ENCODE measurements at places on chromosomes 2 and 18.
A peak's percentile ranks its signal among the peaks of the same experiment; 100 is the strongest.

DNA sequence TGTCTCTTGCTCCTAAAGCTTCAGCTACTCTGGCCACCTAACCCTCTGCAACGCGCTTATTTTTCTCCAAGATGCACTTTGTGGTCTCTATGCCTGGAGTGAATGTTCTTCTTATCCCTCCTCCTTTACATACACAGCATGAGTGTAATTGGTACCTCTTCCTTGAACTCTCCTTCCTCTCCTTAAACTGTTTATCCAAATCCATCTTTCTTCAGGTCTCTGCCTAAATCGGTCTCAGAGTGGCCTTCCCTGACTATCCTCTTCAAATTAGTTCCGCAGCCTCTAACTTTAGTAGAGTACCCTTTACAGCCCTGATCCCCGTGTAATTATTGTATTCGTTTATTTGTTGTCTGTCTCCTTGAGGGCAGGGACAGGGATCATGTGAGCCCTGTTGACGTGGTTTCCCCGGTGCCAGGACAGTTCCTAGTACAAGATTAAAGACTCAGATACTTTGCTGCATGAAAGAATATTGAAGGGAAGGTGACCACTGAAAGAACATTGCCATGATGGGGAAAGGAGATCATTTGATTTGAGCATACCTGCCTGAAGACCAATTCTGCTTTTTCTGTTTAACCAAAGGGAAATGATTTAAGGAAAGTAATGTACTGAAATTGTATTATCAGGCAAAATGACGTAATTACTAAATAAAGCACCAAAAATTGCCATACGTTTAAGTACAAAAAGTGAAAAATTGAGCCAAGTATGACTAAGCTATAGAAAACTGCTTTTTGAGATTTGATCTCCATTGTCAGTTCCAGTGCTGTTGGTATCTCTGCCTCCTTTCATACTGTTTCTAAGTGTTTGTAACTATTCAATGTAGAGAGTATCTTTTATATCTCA, 1.2 kb downstream of the CNOT9 start:
- DNase-seq = no peak

- no peak for DNase-seq
Measured at GRCh38 chr18:46084431-46084830, 12.4 kb upstream of the PSTPIP2 start.

- DNase-seq = peak; percentile 43
Measured at GRCh38 chr2:219308142-219309101, 779 bp downstream of the PTPRN start.

GRCh38 chr18:69664399-69664798, 263.7 kb downstream of the DOK6 start:
- DNase-seq = no peak

GRCh38 chr2:239467956-239468490, 67.2 kb upstream of the HDAC4 start:
- no peak for DNase-seq

- no peak for DNase-seq
Measured at GRCh38 chr2:65316072-65316471, 88.4 kb downstream of the ACTR2 start.

DNA sequence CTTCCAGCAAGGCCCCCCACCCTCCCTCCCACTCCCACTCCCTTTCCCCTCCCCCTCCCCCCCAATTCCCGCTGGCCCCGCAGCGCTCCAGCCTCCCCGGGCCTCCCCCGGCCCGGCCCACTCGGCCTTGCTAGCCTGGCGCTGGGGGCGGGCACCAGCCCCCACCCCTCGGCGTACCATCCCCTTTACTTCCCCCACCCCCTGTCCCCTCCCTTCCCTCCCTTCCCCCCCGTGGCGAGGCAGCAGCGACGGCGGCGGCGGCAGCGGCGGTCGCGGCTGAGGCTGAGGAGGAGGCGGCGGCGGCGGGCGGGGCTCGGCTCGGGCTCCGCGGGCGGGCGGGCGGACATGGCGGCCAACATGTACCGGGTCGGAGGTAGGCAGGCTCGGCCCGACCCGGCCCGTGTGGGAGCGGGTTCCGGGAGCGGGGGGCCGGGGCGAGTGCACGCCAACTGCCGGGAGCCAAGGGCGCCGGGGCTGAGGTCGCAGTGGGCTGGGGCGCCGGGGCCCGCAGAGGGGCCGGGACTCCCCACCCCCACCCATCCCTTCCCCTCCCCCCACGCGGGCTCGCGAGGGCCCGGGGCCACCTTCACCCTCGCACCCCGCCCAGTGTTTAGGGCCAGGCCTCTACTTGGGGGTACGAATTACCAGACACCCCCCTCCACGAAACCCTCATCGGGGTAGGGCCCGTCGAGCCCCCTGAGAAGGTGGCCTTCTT, at the start of gene MTA3:
Gene MTA3 (plus strand): TSS at position 232 of the 715 bp plus-strand sequence. CDS start 114 bp downstream, at position 346.
- peak; percentile 46 for DNase-seq

DNA sequence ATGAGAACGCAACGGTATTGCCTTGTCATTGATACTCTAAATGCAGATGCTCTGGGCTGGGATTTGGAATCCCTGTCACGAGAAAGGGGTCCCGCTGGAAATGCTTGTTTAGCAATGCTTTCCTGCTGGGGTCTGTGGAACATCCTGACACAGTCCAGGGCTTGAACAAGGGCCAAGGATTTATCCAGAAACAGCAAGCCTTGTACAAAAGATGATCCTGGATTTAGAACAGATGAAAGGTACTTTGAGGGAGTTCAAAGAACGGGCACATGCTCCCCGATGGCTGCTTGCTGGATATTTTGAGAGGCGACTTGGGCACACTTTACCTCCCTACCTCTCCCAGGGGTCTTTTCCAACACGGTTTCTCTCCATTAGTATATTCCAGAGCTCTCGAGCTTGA, 108.1 kb upstream of the CELF4 start:
- no peak for DNase-seq

- DNase-seq = no peak
Measured at GRCh38 chr2:152097801-152098495, 896 bp downstream of the CACNB4 start.

DNA sequence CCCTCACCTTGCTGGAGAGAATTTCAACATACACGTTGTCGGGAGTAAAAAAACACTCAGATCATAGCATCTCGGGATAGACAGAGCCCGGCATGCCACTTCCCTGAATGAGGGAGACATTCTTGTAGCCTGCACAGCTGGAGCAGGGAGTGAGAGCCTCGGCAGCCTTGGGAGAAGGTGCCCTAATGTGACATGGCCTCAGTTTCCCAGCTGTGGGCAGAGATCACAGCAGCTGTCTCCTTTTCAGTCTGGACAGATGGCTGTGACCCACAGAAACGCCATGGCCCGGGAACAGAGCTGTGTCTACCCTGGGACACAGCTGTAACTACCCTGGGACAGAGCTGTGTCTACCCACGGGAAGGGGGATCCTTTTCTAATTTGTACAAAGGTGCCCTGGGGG, 55.9 kb downstream of the HS1BP3 start:
- no peak for DNase-seq

GRCh38 chr18:42107691-42108450, 152.8 kb downstream of the PIK3C3 start:
- no peak for DNase-seq

DNA sequence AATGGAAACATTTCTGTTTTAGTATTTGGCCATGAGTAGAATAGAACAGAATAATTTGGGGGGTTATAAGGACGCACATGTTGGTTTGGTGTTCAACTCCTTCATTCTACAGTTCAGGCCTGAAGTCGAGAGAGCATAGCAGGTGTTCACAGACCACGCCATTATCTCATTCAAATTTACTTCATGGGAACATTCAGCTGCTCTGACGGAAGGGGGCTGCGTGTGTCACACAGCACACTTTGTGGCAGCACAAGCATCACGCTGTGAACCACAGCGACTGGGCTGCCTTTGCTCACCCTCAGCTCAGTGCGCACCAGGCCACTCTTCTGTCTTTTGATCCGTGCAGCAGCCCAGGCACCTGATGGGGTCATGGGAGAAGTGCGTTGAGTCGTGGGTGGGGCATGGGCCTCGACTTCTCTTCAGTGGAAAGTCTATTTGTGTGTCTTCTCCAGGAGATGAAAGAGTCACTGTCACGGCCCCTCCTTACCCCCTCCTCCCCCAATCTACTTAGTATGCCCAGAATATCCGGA, 348.6 kb upstream of the SALL3 start:
- DNase-seq = no peak

GRCh38 chr2:240255811-240256703, 115.6 kb upstream of the OTOS start:
- no peak for DNase-seq

- DNase-seq = no peak
Measured at GRCh38 chr2:147621656-147622197, 223.1 kb upstream of the ACVR2A start.

- DNase-seq = no peak
Measured at GRCh38 chr2:86621280-86621943, 2.3 kb downstream of the RNF103 start.

GRCh38 chr18:25724997-25725396, 365.4 kb downstream of the SS18 start:
- no peak for DNase-seq

DNA sequence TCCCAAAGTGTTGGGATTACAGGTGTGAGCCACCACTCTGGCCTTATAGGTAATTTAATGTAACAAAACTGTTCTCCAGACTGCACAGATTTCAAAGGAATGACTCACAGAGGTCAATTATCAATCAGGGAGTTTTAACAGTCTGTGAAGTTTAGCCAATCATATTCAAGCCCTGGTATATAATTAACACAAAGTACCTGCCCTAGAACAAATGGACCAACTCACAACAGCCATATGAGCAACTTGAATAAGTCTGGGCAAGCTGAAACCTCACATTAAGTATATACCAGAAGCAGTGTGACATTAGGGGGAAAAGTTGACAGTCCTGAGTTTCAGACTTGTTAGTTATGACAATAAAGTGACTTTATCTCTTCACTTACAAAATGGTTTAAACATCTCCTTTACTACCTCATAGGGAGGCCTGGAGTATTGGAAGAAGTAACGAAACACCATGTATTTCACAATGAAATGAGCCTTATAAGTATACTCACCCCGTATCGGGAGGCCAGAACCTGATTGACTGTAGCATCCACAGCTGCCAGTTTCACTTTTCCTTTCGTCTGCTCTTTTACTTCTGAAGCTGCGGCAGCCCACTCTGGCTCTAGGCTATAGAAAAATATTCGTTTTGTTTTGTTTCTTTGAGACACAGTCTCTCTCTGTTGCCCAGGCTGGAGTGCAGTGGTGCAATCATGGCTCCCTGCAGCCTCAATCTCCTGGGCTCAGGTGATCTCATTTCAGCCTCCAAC, 22.2 kb downstream of the PDIA6 start:
- no peak for DNase-seq

DNA sequence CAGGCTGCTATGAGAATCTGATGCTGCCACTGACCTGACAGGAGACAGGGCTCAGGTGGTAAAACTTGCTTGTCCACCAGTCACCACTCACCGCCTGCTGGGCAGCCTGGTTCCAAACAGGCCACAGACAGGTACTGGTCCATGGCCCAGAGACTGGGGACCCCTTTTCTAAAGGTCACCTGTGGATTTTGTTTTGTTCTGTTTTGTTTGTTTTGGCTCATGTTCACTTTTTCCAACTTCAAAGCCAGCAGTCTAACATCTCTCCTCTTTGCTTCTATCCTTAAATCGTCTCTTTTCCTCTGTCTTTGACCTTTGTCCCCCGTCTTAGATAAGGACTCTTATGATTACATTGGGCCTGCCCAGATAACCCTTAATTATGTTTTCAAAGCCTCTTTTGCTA, 3.3 kb upstream of the CERKL start:
- DNase-seq = no peak

DNA sequence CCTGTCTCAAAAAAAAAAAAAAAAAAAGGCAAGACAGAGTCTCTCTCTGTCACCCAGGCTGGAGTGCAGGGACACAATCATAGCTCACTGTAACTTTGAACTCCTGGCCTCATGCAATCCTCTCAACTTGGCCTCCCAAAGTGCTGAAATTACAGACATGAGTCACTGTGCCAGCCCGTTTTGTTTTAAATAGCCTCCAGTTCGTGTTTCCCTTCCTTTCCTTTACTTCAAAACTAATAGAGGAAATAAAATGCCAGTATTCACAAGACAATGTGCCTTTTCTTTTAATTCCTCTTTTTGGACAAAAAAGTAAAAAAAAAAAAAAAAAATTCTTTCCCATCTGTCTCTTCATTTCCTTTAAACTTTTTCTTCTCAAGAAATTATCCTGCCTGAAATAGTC, 54.5 kb upstream of the ACMSD start:
- no peak for DNase-seq

DNA sequence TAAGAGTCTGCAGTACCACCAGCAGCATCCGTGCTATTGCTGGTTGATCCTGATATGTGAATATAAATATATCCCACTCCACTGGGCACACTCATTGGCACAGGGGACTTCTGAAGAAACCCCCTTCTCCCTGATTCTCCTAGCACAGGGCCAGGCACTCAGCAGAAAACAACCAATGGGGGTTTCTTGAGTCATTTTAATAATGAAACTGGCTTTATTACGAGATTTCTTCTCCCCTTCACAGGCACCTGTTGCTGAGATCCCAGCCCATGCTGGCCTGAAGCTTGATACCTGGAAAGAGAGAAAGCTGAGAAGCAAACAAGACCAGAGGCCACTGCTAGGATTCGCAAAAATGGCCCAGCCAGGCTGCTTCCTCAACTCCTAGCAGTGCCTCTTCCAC, 17.9 kb upstream of the CYRIA start:
- no peak for DNase-seq

- no peak for DNase-seq
Measured at GRCh38 chr2:146642066-146642465, 1202.8 kb upstream of the ACVR2A start.

GRCh38 chr2:79792090-79792489, 279.2 kb downstream of the CTNNA2 start:
- DNase-seq = no peak

DNA sequence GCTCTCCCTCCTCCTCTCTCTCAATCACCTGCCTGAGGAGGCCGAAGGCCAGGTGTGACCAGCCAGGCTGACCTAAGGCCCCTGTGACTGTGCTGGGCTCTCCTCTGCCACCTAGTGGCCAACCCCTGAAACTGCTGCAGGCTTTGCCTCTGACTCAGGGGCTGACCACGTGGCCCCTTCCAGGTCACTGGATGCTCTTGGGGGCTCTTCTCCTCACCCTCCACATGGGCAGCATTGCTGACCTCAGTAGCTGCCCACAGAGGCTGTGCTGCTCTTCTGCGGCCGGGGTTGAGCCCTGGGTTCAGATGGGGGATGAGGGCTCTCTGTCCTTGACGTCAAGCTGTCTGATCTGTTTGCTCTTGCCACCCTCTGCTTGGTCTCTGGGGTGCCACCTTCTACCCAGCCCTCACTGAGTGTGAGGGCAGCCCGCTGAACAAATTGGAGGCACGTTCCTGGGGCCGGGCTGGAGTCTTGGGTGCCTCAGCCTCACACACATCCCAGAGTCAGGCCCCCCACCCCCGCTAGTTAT, 122.7 kb downstream of the TWIST2 start:
- peak; percentile 25 for DNase-seq

DNA sequence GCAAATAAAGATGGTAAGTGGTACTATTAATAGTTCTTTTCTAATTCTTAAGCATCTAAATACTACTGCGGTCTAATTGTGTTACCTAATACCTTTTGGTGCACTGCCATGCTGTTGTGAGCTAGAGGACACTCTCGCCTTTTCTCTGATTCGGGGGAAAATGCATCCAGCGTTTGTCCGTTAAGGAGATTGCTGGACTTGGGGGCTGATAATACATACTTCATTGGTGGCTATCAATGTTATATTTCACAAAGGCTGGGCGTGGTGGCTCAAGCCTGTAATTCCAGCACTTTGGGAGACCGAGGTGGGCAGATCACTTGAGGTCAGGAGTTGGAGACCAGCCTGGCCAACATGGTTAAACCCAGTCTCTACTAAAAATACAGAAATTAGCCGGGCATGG, 141.7 kb upstream of the TWIST2 start:
- no peak for DNase-seq

Data from activated T-cell treated with anti-CD3 and anti-CD28 coated beads for 4 hours (primary cell).